ENCODE measurements at places on chromosomes 11 and 22.

- no peak for DNase-seq
Observed at GRCh38 chr22:49025791-49026493, 801.7 kb downstream of the BRD1 start.

- no peak for DNase-seq
Observed at GRCh38 chr11:74950374-74950969, 1.4 kb downstream of the SPCS2 start.

DNA sequence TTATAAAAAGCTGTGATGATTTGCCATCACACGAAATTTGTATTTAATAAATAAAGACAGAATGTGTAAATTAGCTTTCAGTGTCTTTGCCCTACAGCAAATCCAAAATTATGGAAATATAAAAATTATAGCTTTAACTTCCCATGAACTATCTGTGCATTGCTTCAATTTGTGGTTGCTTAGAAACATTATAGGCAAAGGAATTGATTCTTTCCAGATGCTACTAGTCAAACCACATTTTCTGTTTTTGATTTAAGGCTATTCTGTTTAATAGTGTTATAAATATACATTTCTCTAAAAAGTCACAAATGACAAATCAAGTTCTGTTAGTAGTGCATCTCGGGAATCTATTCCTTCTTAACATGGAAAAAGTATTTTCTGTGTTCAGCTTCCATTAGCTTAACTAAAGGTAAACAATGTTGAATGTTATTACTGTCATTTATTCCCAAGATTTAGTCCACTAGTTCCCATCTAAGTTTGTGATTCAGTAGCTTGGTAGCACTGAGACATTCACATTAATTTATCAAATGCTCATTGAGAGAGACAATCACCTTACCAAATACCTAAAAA is 1086.3 kb upstream of the CCDC90B start:
- DNase-seq = no peak

- DNase-seq = no peak
Observed at GRCh38 chr11:126594921-126595367, 239.5 kb downstream of the ST3GAL4 start.

- no peak for DNase-seq
Observed at GRCh38 chr22:38327805-38328204, 10.6 kb upstream of the CSNK1E start.

DNA sequence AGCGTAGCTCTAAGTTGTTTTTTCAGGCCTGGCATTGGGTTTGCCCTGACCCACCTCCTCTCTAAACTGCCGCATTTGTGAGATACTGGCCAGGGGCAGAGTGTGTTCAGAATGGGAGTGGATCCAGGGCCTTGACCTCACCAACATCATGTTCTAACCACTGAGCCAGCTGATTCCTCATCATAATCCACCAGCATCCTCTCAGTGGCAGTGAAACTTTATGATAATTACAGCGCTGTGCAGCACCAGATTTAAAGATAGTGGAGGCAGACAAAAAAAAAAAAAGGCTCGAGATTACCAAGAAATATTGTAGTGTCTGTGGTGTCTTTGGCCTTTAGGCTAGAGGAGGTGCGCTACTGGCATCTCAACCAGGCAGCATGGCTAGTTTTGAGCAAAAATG is 53.0 kb downstream of the KREMEN1 start:
- DNase-seq = no peak

DNA sequence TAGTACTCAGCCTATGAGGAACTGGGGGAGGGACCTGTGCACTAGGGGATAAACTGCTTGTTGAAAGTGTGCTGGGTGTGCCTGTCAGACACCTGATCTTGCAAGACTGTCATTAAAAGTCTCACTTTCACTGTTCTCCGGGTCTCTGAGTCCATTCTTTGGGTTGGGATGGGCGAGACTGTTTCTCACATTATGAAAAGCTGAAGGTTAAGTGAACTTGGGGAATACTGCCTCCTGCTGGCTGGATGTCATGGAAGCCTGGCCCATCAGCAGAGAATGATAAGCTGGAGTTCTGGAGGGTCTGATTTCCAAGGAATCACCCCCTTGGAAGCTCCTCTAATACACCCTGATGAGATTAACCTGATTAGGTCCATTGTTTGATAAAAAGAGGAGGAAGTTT is 9.0 kb upstream of the VPREB1 start:
- DNase-seq = peak; percentile 33

- no peak for DNase-seq
Observed at GRCh38 chr11:79439886-79440570, 802 bp downstream of the TENM4 start.

GRCh38 chr11:65663639-65664200 is 1.0 kb upstream of the RELA start:
- no peak for DNase-seq

DNA sequence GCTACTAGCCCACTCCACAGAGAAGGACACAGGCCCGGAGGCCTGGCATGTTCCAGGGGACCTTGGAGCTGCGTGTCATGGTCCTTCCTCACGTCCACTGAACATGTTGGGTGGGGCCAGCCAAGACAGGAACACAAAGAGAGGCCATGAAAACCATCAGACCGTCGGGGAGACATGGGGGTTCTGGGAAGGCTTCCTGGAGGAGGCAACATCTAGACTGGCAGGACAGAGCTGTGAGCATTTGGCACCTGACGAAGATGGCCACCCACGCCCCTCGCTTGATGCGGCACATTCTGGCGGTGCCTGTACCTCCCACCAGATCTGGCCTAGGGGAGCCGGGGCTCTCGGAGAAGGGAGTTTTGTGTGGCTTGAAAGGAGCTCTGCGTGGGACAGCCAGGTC is 24.7 kb upstream of the ARHGAP8 start:
- DNase-seq = no peak

- no peak for DNase-seq
Observed at GRCh38 chr22:40377931-40378330, 7.5 kb downstream of the SGSM3 start.

- DNase-seq = no peak
Observed at GRCh38 chr11:9923280-9923679, 259.4 kb downstream of the SWAP70 start.

- no peak for DNase-seq
Observed at GRCh38 chr11:19453651-19454257, 213.0 kb upstream of the E2F8 start.

DNA sequence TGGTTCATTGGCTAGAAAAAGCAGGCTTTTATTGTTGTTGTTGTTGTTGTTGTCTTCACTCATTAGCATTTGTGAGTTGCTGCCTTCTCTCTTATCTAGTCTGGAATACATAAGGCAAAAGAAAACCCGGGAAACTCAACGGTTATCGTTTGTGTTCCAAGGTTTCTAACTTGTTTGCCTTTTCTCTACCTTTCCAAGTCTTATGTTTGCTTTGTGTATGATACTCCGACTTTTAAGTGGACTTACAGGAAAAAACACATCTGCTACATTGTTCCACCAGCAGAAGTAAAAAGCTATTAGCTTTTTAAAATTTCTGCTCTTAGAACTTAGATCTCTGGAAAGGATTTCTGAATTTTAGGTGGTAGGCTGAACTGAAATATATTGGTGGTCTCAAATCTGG is 27.0 kb upstream of the HIKESHI start:
- DNase-seq = no peak

DNA sequence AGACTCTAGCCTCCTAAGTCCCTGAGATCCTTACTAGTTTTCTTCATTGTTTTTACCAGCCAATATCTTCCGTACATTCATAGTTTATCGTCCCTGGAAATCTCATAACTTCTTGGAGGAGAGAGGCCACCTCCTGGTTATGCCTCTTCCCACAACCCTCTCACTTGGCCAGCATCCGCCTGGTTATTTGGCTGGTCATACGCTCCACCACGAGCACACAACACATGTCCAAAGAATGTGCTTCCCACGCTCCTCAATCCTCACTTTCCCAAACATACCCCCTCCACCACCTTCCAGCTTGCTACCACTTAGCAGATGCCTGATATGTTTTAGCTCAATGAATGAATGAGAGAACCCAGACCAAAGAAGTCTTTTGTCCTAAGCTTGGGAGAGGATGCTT is 83.5 kb upstream of the EIF3D start:
- no peak for DNase-seq

DNA sequence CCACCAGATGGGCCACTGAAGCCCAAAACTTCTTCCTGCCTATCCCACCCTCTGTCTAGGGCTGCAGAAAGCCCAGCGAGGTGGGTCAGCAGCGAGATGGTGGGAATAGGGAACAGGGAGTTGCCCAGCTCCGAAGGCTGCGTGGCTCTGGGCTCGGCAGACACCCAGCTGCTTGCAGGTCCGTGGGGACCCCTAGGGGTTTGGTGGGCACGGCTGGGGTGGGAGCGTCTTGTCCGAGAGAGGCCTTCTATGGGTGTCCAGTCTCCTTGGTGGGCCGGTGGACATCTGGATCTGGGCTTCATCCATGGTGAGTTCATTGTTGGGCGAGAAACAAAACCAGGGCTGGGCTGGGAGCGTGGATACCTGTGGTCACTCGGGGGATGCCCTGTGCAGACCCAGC is 1211.0 kb downstream of the BRD1 start:
- DNase-seq = no peak

DNA sequence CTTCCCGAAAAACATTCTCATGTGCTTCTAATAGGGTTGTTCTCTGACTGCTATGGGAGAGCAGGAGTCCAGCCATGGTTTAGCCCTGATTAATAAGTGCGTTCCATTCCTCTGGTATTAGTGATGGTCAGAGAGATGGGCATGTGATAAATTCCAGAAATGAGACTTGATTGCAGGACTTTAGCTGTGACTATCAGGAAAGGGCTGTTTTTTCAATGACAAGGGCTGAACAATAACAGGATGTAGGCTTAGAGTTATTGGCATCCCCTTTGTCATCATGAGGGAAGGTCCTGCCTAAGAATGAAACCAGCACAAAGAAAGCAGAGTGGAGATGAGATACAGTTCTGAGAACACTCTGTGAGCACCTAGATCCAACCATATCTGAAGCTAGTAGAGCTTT is 494.6 kb downstream of the MIAT start:
- no peak for DNase-seq

DNA sequence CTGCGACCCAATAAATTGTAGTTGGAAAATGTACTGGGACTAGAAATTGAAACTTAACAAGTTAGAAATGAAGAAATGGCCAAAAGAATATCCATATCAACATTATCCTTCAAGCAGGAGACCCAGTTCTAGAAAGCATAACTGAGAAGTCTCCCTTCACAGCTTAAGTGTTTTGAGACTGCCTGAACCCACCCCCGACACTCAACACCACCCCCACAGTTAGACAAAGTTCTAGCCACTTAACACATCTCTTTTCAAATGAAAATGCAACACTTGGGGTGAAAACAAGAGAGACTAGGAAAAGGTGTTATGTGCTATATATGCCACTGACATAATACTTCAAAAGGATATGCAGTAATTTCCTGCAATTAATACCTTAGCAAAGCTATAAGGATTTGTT is 184.5 kb downstream of the SOX6 start:
- no peak for DNase-seq

GRCh38 chr22:36668854-36669253 is 34.7 kb downstream of the CACNG2 start:
- no peak for DNase-seq

DNA sequence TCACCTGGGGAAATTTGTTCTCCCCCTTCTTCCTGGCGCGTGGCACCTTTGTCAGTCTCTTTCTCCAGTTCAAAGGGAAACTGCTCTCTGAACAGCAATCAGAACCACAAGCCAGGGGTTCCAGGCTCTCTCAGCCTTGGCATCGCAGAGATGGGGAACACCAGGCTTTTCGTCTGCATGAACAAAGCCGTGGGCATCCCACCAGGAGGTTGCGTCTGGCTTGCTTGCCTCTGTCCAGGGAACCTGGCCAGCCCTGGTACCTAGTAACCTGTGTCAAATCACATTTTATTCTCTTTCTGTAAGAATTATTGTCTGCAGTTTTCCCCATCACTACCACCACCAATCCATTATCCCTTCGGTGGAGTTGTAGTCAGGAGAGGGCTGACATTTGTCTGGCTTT is 107.0 kb downstream of the WNT7B start:
- no peak for DNase-seq

DNA sequence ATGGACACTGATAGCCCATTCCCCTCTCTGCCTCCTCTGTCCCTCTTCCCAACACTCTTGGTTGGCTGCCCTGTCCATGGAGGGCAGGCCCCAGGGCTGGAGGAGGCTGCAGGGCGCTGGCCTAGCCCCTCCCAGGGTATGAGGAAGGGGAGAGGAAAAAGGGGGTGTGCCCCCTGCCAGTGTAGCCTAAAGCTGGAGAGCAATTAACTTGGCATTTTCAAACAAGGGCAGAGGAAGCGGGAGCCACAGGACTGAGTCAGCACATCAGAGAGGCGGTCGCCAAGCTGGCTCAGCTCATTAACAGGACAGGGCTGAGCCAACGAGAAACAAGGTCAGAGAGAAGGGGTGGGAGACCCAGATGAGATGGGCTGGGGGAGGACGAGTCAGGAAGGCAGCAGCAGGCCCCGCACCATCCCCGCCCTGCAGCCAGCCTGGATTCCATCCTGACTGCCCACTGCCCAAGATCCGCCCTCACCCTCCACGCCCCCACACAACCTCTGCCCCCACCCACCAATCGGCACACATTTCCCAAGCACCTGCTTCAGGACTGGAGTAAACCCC is 76.3 kb downstream of the BUD13 start:
- no peak for DNase-seq

- DNase-seq = peak; percentile 3
Observed at GRCh38 chr22:30802202-30803166, 107.8 kb downstream of the OSBP2 start.

DNA sequence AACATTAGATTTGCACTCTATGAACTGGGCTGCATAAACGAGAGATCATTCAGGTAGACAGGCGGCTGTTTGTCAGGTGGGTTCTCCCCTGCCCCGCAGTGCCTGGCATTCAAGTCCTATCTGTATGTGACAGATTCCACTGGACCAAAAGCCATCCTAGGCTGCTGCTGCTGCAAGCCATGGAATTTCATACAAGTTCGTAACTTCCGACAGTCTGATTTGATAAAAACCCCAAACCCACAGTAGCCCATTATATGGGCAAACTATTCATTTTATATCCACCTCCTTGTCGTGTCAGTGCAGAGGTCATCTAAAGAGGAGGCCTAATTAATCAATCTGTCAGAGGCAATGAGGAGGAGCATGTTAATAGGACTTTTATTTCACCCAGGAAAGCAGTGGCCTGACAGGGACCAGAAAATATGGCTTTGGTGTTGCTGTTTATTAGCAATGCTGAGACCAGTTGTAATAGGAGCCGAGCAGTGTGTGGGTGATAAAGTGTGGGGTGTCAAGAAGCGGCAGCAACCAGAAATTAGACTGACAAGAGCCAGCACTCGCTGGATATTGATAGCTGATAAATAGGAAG is 124.2 kb downstream of the ARL14EP start:
- no peak for DNase-seq

DNA sequence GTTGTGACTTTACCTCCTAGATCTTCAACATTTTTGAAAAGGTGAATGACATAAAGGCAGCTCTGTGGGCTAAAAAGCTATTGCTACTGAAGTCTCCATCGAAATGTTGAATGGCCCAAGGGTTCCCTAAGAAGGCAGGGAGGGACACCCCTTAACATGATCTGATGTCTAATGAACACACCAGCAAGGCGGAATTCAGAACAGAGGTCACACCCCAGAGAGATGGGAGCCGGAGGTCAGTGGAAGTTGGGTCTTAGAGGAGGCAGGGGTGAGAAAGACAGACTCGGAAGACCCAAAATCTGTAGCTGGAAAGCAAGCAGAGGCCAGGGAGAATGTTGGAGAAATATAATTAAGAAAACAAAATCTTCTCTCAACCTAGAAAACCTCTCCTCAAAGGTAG is 79.0 kb downstream of the TRIM29 start:
- DNase-seq = no peak

Data from stimulated activated CD4-positive, alpha-beta T cell treated with anti-CD3 and anti-CD28 coated beads, Interleukin-1b, Interleukin-23, amount 100 ng/mL, for 1 hour (primary cell).